ENCODE measurements at places on chromosomes 1 and 21. TPM values are rescaled to one million over a fixed set of nuclear protein-coding genes. Genes with fewer than 3 reads are reported as not detected.
A peak's percentile ranks its signal among the peaks of the same experiment; 100 is the strongest.

CRNN gene
- total RNA-seq = not detected

DNA sequence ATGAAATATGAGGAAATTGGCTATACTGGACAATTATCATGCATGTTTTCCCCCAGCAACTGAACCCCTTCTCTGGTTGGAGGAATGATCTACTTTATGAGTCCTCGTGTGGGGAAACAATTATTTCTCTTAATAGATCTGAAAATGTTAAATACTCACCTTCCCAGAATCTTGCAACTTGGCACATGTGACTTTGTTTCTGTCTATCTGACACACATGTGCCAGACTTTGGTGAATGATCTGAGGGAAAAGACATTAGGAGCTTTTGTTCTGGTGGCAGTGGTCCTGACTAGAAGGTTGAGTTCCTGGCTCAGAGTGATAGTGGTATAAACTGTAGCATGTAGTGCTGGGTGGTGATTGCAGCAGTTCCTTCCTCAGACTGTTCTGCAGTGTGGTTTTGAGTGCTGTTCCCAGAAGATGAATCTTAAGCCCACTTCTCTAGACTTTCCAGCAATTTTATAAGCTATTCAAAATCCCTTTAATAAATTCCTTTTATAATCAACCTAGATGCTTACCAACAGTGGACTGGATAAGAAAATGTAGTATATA lies 59.3 kb upstream of the B3GALNT2 start:
- no peaks in the 10 kb centered on the region for H3K36me3 ChIP-seq
- no peaks in the 10 kb centered on the region for H3K4me1 ChIP-seq
- H3K4me3 ChIP-seq = no peak overlapping the region
- DNase-seq = no peak
- no peaks in the 10 kb centered on the region for H3K27me3 ChIP-seq

ALG6 gene
- 8.3 TPM for total RNA-seq

DNA sequence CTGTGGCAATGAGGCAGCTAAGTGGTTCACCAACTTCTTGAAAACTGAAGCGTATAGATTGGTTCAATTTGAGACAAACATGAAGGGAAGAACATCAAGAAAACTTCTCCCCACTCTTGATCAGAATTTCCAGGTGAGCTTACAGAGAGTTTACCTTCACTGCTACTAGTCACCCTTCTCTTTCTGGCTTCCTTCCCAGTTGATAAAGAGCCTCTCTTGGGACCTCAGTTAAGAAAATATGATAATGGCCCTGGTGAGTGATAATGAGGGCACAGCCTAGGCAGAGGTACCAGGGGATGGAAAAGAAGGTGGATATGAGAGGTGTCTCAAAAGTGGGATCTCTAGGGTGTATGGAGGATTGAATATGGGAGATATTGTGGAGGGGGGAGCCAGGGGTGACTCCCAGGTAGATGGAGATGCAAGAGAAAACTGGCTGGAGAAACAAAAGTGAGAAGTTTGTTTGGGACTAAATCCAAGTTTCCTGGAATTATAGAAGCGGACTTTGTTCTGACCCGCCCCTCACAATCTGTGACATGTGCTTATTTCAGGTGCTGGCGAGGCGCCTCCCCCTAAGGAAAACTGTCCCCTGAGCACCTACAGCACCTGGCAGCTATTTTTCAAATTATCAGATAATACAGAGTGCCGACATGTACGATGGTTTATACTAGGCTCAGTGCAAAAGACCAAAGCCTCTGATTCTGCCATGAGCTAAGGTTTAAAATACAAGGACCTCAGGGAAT lies 13.7 kb downstream of the MTARC2 start:
- no peaks in the 10 kb centered on the region for H3K27me3 ChIP-seq
- peaks cover 17% of the 10 kb centered on the region for H3K36me3 ChIP-seq
- H3K4me1 ChIP-seq = peaks cover 4% of the 10 kb centered on the region
- H3K27ac ChIP-seq = no peak overlapping the region
- no peak for DNase-seq

KIF14 gene
- total RNA-seq = 0.34 TPM

GRCh38 chr1:97091263-97091662 lies 369.7 kb downstream of the PTBP2 start:
- H3K27ac ChIP-seq = no peak overlapping the region
- DNase-seq = no peak
- H3K27me3 ChIP-seq = no peaks in the 10 kb centered on the region
- no peak overlapping the region for H3K4me3 ChIP-seq

DNA sequence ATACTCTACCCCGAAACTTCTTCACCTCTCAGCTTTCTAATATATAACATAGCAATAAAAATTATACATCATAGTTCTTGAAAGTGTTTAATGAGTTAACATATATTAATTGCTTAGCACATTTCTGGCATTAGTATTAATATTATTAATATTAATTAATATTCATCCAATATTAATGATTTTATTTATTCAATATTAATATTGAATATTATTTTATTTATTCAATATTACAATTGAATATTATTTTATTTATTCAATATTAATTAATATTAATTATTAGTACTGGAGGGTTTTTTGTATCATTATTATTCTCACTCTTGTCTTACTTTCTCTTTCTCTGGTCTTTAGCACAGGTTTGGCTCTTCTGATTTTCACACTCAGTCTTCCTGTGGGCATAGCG lies 105.2 kb downstream of the GRIK1 start:
- H3K4me3 ChIP-seq = no peak overlapping the region
- no peaks in the 10 kb centered on the region for H3K27me3 ChIP-seq
- no peaks in the 10 kb centered on the region for H3K36me3 ChIP-seq
- no peaks in the 10 kb centered on the region for H3K4me1 ChIP-seq

DNA sequence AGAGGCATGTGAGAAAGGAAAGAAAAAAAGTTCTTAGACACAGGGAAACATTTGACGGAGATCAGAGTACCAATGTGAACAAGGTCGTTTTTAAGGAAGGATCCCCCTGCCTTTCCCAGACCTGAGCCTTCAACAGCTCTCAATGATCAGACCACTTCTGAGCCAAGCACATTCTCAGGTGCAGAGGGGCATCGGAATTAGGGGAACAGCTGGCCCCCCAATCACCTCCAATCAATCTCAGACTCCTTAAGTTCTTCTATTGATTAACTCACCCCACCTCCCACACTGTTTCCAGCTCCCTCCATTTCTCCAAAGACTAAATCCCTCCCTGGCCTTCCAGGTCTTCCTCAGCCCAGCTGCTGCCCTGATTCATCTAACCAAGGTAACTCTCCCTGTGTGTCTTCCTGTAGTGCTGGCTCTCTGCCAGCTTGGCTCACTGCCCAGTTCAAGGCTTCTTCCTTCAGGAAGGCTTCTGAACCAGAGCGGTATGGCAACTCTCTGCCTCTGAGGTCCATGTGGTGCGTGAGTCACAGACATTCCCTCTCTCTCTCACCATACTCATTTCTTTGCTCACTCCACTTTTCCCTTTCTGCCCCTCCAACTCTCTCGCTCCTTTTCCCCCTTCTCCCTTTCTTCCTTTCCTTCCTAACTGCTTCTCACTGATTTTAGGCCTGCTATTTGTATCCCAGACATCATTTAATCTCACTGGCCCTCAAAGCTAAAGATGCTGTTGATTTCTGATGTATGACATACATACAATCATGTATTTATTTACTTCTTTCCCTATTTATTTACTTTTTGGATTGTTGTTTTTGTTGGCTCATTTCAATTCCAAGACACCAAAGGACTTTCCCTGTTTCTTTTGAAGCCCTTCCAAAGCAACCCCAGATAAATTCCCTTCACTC lies 18.1 kb downstream of the CFAP45 start:
- H3K27ac ChIP-seq = peak overlapping the region; percentile 26
- H3K4me3 ChIP-seq = no peak overlapping the region
- peak; percentile 46 for DNase-seq
- no peaks in the 10 kb centered on the region for H3K27me3 ChIP-seq

- DNase-seq = no peak
- no peak overlapping the region for H3K4me3 ChIP-seq
- H3K36me3 ChIP-seq = no peaks in the 10 kb centered on the region
Measured at GRCh38 chr1:153400244-153400643, 9.4 kb upstream of the S100A8 start.

GRCh38 chr1:224182057-224182865 lies 779 bp upstream of the DEGS1 start:
- H3K4me3 ChIP-seq = peak overlapping the region; percentile 43
- H3K27me3 ChIP-seq = no peaks in the 10 kb centered on the region
- no peaks in the 10 kb centered on the region for H3K36me3 ChIP-seq
- no peak for DNase-seq
- H3K27ac ChIP-seq = peak overlapping the region; percentile 77
- H3K4me1 ChIP-seq = no peaks in the 10 kb centered on the region

GRCh38 chr1:43396059-43396458 lies 6.4 kb downstream of the SZT2 start:
- H3K4me1 ChIP-seq = peaks cover 2% of the 10 kb centered on the region
- H3K36me3 ChIP-seq = peaks cover 4% of the 10 kb centered on the region
- no peaks in the 10 kb centered on the region for H3K27me3 ChIP-seq
- no peak overlapping the region for H3K4me3 ChIP-seq

DNA sequence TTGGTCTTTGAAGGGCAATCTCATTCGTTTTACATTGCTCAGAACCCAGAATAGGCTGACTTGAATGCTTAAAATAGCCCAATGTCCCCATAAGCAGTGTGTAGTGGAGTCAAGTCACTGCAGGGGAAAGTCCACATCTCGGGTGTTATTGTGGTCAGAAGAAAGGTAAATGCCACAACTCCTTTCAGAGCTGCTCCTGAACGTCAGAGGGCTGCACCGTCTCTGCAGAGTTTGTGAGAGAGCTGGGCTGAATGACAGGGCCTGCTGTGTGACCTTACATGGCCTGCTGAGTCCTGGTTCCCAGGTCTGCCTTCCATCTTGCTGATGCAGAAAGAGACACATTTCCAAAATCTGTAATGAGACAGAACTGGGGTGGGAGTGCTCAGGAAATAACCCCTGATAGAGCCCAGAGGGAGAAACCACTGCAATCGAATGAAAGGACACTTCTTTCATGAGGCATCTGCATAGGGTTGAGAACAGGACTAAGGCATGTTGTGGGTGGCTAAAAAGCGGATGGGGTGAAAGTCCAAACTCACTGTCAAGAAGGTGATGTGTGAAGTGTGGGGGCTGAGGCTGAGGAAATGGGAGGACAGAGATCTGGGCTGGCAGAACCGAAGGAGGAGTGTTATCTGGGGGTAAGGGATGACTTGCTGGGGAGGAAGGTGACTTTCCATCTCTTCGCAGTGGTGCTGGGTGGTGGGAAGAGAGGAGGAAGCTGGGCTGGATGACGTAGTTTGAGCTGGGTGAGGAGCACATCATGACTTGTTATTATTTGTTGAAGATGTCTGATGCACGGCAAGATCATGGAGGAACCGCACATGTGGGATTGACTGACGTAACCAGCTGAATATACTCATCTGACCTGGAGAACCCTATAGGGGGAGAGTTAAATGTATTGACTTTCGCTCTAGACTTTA lies 33.7 kb downstream of the XCL2 start:
- peaks cover 13% of the 10 kb centered on the region for H3K4me1 ChIP-seq
- no peaks in the 10 kb centered on the region for H3K36me3 ChIP-seq
- no peak overlapping the region for H3K27ac ChIP-seq
- H3K4me3 ChIP-seq = no peak overlapping the region
- no peak for DNase-seq

- no peak overlapping the region for H3K27ac ChIP-seq
- no peaks in the 10 kb centered on the region for H3K27me3 ChIP-seq
- no peaks in the 10 kb centered on the region for H3K4me1 ChIP-seq
- no peaks in the 10 kb centered on the region for H3K36me3 ChIP-seq
- no peak overlapping the region for H3K4me3 ChIP-seq
- no peak for DNase-seq
Measured at GRCh38 chr1:87852410-87853161, 523.9 kb downstream of the LMO4 start.

Data from lung (tissue), 17 donors.